Esophagus squamous epithelium (tissue), 5 donors: ENCODE measurements at places on chromosomes 12 and 14.

DNA sequence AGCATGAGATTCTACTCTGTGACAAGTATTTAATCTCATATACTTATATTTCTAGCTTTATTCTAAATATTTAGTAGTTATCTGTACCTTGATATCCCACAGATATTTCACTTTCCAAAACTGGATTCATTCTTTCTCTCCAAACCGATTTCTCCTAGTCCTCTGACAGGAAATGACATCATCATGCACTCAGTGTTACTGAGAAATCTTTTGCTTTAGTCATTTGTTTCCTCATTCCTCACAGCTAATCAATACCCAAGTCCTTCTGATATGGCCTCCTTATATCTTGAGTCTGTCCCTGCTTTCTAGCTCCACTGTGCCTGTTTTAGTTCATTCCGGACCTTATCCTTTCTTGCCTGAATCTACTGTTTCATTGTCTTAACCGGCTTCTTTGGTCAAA is 39.4 kb upstream of the E2F7 start:
- DNase-seq = no peak

GRCh38 chr12:58502841-58503240 is 417.5 kb downstream of the LRIG3 start:
- no peak for DNase-seq

DNA sequence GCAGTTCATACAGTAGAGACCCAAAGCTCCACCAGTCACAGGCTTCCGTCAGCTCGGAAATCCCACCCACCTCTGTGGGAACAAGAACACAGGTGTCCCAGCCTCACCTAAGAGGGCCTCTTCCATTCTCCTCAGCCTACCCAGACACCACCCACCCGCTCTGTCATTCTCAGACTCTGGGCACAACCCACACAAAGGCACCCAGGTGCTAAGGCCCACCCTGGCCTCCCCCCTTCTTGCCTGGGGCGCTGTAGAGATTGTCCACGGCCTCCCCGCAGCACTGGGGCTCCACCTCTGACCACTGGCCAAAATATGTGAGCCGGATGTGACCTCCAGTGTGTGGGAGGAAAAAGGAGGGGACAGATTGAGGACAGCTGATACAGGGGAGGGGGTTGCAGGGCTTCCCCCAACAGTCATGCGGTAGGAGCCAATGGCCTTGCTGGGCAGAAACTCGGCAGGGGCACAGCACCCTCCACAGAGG is 14.2 kb downstream of the RPS6KL1 start:
- no peak for DNase-seq

GRCh38 chr14:57578801-57579200 is 85.1 kb upstream of the CCDC198 start:
- DNase-seq = no peak

DNA sequence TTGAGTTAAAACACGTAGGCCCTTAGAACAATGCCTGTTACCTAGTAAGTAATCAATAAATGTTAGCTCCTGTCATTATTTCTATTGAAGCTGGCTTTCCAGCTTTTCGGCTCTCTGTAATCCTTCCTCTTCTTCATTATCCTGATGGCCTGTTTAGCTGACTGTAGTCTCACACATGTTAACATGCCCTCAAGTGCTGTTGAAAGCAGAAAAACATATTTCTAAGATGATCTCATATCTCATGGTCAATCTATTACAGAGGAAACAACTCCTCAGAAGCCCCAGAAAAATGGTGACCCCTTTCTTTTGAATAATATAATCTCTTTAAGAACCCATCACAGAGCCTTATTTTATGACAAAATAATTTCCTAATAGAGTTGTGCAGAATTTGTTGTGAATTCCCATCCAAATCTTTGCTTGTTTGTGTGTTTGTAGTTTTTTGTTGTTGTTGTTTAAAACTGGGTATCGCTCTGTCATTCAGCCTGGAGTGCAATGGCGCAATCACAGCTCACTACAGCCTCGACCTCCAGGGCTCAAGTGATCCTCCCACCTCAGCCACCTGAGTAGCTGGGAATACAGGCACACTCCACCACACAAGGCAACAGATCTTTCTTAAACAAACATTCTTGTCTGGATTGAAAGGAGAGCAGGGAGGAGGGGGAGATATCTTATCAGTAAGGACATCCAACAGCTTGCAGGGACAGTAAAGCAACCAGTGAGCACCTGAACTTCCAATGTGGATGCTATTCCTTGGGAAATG is 242.5 kb upstream of the CAND1 start:
- no peak for DNase-seq

DNA sequence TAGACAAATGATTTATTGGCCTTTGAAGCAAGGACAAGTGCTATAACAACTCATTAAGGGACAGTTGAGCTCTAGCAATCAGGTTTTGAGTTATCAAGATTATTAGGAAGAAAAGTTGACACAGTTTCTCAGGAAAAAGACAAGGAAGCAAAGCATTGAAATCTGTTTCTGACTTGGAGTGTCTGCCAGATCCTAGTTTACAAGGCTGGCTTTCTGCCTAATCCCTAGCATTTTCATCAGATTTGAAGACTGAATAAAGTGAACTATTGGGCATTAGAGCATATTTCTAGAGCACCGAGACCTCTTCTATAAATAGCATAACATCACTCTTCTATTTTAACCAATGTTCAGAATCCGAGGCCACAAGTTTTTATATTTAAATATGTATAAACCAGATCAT is 7.0 kb downstream of the SYT1 start:
- no peak for DNase-seq

- DNase-seq = no peak
Observed at GRCh38 chr12:16369156-16369555, 21.7 kb downstream of the MGST1 start.

GRCh38 chr14:28966416-28967233 is 200.0 kb downstream of the FOXG1 start:
- DNase-seq = no peak

- no peak for DNase-seq
Observed at GRCh38 chr14:56794088-56794556, 16.2 kb downstream of the OTX2 start.
